ENCODE measurements at places on chromosomes 1 and 21. TPM values are rescaled to one million over a fixed set of nuclear protein-coding genes. Genes with fewer than 3 reads are reported as not detected.

- DNase-seq = no peak
Measured at GRCh38 chr1:223000632-223001031, 142.4 kb downstream of the TLR5 start.

WDR64 gene
- total RNA-seq = not detected

LPAR3 gene
- total RNA-seq = not detected

LCK gene
- not detected for total RNA-seq

DNA sequence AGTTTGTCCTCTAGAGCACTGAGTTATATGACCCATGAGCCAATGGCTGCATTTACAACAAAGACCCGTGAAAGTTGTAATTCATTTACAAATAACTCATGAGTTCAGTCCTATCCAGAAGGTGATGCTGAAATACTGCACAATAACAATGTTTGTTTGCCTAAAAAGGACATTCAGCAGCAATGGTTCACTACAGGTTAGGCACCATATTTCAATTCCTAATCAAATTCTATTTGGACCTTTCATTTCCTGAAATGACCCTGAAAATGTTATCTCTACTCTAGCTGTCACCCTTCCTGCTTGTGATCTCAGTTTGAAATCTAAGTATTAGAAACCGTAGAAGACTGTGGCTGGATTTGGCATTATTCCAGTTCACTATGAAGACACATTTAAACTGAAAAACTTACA, 191.2 kb upstream of the SAMSN1 start:
- peak; percentile 53 for DNase-seq

DNA sequence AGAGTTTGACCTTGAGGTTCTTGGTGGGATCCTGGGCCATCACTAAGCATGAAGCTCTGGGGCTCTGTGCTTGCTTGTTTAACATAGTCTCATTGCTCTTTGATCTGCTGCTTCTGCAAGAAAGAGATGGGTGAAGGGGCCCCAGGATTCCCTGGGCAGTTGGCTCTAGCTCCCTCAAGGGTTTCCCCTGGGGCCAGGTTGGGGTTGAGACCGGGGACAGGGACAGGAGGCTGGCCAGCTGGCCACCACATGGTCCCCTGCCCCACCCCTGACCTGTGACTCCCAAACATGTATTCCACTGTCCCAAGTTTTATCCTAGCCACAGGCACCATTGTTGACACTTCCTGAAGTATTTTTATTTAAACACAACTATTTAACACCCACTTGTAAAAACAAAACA, 69.5 kb downstream of the FHAD1 start:
- DNase-seq = no peak

PRELP gene
- total RNA-seq = not detected

SEC16B gene
- total RNA-seq = 0.44 TPM

- no peak for DNase-seq
Measured at GRCh38 chr1:107637101-107637500, 327.9 kb downstream of the VAV3 start.

UHMK1 gene
- total RNA-seq = 35.1 TPM

DNA sequence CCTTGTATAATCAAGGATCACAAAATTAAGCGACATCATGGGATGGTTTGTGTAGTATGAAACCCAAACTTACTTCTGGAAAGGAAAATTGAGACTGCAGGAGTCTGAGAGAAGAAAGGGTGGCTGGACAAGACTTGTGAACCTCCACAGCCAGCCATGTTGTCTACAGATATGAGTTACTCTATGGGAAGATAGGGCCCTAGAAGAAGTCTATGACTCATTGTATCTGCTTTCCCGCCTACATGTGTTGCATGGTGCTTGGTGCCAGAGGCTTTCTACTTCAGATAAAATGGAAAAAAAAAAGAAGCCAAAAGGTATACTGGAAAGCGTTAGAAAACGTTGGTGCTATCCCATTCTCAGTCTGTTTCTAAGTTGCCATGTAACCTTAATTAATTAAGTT, 18.7 kb upstream of the OR6N2 start:
- no peak for DNase-seq

GRCh38 chr1:204348722-204349121, 11.0 kb downstream of the PLEKHA6 start:
- DNase-seq = peak; percentile 35

DNA sequence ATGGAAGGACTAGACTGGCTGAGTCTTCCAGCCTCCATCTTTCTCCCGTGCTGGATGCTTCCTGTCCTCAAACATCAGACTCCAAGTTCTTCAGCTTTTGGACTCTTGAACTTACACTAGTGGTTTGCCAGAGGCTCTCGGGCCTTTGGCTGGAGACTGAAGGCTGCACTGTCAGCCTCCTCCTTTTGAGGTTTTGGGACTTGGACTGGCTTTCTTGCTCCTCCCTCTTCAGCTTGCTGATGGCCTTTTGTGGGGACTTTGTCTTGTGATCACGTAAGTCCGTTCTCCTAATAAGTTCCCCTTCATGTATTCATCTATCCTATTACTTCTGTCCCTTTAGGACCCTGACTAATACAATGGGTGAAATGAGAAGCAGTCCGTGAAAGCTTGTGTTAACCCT, 196.4 kb downstream of the KAZN start:
- no peak for DNase-seq

YRDC gene
- 19.2 TPM for total RNA-seq

- DNase-seq = no peak
Measured at GRCh38 chr1:70134148-70134547, 71.2 kb downstream of the LRRC40 start.

CHIA gene
- not detected for total RNA-seq

GRCh38 chr1:229280921-229281320, 10.0 kb downstream of the RAB4A start:
- no peak for DNase-seq

- DNase-seq = peak; percentile 88
Measured at GRCh38 chr1:39409055-39409816, 82.2 kb upstream of the BMP8A start.

LYPD8 gene
- total RNA-seq = not detected

DNA sequence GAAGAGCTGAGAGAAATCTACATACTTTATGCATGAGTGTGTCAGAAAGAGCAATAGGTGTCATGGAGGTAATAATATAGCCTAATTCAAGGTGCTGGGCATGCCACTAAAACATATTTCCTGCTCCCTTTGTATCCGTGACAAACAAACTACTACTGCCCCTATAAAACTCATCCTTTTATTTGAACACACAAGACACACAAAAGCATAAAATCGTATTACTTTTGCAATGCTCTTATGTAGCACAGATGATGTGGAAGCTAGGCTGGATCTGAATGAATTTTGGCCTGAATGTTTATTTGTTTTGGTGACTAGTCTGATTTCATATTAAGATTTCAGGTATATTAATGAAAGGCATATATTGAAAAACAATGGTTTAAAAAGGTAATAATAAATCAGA, 239.3 kb upstream of the NEGR1 start:
- no peak for DNase-seq

DNA sequence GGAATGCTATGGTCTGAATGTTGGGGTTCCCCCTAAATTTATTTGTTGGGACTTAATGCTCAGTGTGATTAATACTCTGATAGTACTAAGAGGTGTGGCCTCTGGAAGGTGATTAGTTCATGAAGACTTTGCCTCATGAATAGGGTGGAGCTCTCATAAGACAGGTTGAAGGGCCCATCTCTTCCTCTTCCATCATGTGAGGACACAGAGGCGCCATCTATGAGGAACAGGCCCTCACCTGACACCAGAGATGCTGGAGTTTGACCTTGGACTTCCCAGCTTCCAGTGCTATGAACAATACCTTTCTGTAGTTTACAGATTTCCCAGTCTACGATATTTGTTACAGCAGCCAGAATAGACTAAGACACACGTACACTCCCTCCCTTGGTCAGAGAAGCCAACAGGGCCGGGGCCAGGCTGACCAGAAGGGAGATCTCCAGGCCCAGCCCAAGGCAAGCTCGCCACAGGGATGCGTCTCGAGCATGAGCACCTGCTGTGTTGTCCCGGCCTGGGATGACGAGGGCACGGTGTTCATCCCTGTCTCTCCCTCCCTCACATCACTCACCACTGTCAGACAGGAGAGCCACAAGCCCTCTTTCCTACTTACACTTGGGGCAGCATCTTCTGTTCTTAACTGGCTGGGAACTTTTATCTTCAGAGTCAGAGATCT, 4.7 kb upstream of the ABCG1 start:
- DNase-seq = no peak

GOLT1A gene
- total RNA-seq = not detected

GRCh38 chr1:99675994-99676393, 30.1 kb downstream of the PALMD start:
- no peak for DNase-seq

DNA sequence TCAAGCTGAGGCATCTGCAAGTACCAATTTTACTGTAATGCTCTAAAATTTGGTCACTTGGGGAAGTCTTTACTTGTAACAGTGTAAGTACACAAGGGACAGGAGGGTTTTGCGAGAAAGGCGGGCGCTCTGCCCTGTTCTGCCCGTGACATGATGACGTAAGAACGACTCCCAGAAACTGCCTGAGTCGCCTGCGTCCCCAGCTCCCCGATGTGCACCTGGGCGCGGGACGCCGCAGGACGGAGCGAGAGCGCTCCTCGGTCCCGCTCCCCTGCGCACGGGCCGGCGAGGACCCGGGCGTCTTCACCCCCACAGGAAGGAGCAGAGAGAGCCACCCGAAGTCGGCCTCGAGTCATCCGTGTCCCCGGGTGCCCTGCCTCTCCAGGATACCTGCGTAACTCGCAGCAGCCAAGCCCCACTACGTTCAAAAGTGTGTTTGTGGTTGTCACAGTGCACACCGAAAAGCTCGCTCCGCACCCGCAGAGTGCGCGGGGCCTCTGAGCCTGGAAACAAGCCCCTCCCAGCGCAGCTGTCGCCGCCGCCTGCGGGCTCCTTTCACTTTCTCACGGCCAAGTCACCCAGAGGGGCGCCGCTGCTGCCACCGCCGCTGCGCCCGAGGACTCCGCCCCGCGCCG, 3.3 kb upstream of the ZBTB18 start:
- no peak for DNase-seq

BCAR3 gene
- 31.2 TPM for total RNA-seq

DNA sequence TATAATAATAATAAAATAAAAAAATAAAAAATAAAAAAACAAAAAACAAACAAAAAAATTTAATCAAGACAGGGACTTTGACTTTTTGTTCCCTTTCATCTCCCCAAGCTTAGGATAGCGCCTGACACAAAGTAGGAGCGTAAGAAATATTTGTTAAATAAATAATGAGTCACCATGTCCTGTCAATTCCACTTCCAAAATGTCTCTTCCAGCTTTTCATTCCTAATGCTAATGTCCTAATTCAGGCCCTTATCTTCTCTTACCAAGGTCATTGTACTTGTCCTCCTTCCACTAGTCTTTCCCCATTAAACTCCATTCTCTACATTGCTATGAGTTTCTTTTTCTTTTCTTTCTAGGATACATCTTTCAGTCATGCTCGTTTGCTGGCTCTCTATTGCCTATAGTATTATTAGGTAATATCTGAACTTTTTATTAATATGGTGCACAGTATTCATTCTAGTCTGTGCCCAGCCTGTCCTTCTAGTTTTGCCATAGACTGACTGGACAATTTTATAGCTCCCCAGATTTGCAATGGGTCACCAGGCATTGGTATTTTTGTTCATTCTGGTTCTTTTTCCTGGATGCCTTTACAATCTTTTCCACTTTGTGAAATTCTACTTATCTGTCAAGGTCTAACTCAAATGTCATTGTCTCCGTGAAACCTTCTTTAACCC, 11.4 kb downstream of the NEXN start:
- peak; percentile 36 for DNase-seq

DNA sequence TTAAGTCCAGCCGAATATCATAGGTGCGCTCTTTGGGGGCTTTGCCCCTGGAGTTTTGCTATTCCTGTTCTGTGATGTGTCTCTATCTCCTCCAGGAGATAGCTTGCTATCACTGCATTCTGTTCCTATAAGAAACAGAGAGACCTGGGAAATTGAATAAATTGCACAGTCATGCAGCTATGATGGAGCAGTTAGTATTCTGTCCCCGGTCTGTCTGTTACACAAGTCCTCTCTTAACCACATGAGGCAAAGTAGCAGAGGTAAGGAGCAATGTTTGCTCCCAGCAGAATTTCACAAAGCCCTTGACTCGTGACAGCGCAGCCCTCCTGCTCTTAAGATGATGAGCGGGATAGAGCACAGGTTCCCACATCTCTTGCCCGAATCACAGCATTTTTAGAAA, 63.9 kb upstream of the GRHL3 start:
- DNase-seq = no peak

DNA sequence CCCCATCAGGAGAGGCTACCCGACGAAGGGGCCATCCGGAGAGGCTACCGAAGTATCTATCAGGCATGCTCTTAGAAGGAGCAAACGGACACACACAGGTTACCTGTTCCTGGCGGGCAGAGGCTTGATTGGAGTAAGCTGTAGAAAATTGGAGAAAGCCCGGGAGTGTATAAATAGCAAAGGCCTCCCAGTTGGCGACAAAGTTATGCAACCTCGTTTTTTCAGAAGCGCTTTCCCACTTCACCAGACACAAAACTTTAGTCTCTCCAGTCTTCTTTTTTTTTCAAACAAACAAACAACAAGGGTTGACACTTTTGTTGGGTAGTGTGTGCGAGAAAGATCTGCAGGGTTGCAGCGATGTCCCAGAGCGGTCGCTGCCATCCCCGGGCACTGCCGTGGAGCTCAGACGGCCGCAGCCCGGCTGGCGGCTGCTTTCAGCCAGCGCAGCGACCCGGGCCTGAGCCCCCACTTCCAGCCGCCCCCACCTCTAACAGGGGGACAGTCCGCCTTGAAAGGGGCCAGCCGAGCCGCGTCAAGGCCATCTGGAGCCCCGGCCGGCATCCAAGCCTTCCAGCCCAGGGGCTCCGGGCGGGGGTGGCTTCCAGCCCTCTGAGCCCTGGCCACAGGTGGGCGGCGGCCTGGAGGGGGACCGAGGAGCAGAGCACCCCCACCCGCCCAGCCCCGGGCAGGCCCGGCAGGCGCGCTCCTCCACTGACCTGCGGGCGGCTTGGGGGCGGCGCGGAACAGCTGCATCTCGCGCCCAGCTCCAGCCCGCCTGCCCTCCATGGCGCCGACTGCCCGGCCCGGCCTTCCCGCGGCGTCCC, 616 bp downstream of the MCOLN3 start:
- no peak for DNase-seq

PCP4L1 gene
- total RNA-seq = not detected

- DNase-seq = no peak
Measured at GRCh38 chr21:31133243-31133830, 95.1 kb upstream of the KRTAP19-8 start.

OR10J1 gene
- total RNA-seq = not detected

All from endothelial cell of umbilical vein (primary cell).